ENCODE measurements at places on chromosomes 1 and 21.
A peak's percentile ranks its signal among the peaks of the same experiment; 100 is the strongest.

GRCh38 chr1:27527223-27527889, 37.4 kb upstream of the WASF2 start:
- peak; percentile 88 for DNase-seq

GRCh38 chr1:217052626-217053025, 329.4 kb upstream of the ESRRG start:
- no peak for DNase-seq

DNA sequence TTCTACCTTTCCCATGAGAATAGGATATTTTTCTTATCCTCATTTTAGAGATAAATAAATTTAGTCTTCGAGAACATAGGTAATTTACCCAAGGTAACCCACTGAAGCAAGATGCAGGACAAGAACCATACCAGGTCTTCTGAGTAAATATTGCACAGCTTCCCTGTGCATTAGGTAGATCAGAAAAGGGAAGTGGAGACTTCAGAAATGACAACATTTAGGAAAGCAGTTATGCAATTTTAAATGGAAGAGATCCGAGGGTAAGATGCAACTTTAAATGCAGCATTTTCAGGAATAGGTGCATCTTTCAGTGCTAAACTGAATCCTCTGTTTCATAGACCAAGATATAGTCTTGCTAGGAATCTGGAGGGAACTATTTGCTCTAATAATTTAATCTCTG, 206.4 kb upstream of the SGIP1 start:
- no peak for DNase-seq

GRCh38 chr1:26403656-26404055, 7.0 kb upstream of the LIN28A start:
- DNase-seq = no peak

DNA sequence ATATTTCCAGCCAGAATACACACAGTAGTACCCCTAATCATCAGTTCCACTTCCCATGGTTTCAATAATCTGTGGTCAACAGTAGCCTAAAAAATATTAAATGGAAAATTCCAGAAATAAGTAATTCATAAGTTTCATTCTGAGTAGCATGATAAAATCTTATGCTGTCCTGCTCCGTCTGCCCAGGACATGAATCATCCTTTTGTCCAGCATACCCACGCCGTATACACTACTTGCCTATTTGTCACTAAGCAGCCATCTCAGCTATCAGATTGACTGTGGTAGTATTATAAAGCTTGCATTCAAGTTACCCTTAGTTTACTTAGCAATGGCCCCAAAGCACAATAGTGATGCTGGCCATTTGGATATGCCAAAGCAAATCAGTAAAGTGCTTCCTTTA, 118.7 kb downstream of the SLC5A9 start:
- no peak for DNase-seq

- no peak for DNase-seq
Observed at GRCh38 chr1:52366517-52366827, 467 bp upstream of the CC2D1B start.

- no peak for DNase-seq
Observed at GRCh38 chr1:33898406-33898805, 34.5 kb downstream of the HMGB4 start.

GRCh38 chr1:9145021-9145668, 16.2 kb upstream of the GPR157 start:
- peak; percentile 87 for DNase-seq

DNA sequence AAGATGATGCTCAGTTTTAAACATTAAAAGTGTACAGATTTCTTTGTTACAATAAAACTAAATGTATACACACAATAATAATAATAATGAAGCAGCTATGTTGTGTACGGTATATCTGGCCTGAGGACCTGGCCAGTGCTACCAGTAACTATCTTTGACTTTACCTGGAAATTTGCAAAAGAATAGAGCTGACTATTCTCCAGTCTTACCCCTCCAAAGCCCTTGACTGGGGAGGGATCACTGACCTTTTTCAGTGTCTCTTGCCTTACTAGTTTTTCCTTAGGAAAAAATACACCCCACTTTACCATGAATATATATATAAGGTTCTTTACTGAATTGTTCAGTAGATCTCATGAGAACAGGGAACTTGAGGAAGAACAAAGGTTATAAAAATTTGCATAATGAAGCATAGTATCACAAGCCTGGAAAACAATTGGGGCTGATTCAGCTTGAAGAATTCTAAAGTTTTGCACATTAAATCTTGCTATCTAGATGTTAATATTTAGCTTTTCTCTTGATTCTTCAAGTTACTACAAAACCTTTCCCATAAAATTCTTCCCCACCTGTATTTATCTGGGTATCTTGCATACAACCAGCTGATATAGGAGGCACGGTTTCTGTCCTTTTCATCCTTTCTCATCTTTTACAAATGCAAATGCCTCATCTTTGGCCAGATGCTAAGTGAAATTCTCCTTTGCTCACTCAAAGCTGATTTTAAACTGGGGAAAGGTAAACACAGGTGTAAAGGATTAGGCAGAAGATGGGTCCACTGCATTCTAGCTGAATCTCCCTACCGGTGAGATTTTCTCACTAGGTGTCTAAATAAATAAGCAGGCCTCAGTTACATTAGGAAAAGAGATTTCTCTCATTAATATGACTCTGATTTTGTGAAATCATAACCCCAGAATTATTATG, 25.0 kb upstream of the SLAMF1 start:
- DNase-seq = no peak

DNA sequence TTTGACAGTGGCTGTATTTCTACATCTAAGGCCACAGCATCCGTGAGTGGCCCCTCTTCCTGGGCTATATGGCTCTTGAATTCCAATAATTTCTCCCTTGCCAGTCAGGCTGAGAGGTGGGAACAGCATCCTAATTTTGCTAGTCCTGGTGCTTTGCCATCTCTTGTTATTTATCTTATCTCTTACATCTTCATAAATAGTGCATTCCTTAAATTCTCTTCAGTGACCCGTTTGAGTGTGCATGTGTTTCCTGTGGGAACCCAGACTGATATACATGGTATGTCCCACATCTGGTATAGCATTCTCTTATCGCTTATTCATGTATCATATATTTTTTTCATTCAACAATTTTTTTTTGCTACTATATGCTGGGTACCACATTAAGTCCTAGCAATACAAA, 9.9 kb downstream of the S100A11 start:
- DNase-seq = no peak

- peak; percentile 62 for DNase-seq
Observed at GRCh38 chr1:116290085-116290705, 82.8 kb upstream of the ATP1A1 start.

GRCh38 chr21:25970254-25970930, 200.2 kb downstream of the APP start:
- DNase-seq = no peak

GRCh38 chr21:37574316-37574715, 207.7 kb downstream of the DYRK1A start:
- no peak for DNase-seq

GRCh38 chr1:65948609-65949229, 156.0 kb downstream of the PDE4B start:
- DNase-seq = no peak

GRCh38 chr1:244665771-244666217, 12.9 kb downstream of the DESI2 start:
- DNase-seq = no peak

DNA sequence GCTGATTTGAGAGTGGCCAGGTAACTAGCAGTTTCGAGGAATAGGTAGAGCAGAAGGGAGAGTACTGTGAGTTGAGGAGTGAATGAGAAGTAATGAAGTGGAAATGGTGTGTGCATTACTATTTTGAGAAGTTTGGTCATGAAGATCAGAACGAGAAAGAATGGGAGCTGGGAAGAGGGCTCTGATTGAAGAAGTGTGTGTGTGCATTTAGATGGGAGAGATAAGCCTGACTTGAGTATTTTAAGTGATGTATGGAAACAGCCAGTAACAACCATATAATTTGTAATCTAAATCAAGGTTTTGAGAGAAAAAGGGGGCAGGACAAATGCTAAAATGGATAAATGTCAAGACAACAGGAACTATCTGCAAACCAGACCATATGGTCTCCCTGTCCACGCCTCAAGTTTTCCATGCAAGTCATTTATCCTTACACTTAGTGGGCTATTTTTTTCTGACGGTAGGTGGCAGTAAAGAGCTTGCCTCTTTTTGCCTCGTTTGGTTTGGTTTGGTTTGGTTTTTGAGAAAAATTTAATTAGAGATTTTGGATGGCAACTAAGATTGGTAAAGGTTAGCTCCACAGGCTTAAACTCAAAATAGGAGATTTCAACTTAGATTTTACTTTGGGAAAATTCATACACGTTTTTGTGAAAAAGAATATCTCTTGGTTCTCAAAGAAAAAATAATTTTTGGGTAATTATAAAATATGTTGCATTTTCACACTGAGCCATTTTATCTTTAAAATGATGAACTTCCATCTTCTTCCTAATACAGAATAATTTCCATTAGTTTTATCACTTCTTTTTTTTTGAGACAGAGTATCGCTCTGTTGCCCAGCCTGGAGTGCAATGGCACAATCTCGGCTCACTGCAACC, 9.5 kb upstream of the B3GALNT2 start:
- DNase-seq = no peak

DNA sequence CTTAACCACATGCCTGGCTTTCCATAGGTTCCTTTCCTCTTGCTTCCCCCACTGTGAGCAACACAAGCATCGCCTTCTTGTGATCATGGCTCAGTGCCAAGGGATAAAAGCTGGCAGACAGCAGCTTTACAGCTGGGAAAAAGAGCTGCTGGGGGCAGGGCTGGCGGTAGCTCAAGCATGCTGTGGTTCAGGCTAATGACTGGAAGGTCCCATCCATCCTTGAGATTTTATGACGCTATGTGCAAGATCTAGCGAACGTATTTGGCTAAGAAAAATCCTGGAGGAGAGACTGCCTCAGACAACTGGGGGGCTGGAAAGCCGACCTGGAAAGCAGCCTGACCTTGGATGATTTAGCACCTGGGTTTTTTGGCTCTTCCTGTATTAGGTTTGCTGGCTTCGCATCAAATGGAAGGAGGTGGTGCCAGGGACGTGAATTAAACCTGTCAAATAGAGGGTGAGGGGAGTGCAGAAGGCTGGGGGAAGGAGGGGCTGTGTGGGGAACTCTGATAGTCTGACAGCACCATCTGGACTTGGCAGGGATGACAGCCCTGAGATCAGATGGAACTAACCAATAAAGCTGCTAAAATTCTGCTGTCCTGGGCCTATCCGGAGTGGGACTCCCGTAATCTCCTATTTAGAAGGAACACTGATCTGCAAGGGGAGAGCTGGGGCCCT, 34.8 kb downstream of the ZMYND12 start:
- peak; percentile 30 for DNase-seq

DNA sequence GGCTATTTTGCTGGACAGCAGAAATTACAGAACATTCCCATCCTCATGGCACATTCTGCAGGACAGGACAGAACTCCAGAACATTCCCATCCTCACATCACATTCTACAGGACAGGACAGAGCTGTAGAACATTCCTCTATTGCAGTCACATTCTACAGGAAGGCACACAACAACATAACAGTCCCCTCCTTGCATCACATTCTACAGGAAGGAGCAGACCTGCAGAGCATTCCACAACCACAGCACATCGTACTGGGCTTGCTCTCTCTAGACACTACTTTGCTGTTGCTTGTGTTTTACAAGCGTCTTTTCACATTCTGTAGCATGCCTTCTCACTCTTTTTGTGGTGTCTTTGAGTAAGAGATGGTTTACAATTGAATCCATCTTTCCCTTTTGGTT, 26.8 kb upstream of the ABCB10 start:
- DNase-seq = peak; percentile 72

DNA sequence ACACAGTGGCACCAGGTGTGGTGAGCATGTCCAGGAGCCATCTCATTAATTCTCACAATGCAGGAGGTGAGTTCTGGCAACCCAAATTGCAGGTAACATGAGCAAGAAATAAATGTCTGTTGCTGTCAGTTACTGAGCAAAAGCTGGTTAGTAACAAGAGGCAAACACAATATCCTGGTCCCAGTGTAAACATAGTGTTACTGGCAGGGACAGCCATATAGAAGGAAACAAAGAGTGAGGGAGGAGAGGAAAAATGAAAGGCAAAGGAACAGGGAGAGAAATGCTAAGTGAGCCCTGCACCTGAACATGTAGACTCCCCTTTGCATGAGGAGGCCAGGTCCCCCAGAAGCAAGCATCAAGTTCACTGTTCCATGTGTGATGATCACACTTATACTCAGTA, 203.6 kb downstream of the TRABD2B start:
- no peak for DNase-seq

- no peak for DNase-seq
Observed at GRCh38 chr1:209198961-209199750, 384.4 kb upstream of the CAMK1G start.

DNA sequence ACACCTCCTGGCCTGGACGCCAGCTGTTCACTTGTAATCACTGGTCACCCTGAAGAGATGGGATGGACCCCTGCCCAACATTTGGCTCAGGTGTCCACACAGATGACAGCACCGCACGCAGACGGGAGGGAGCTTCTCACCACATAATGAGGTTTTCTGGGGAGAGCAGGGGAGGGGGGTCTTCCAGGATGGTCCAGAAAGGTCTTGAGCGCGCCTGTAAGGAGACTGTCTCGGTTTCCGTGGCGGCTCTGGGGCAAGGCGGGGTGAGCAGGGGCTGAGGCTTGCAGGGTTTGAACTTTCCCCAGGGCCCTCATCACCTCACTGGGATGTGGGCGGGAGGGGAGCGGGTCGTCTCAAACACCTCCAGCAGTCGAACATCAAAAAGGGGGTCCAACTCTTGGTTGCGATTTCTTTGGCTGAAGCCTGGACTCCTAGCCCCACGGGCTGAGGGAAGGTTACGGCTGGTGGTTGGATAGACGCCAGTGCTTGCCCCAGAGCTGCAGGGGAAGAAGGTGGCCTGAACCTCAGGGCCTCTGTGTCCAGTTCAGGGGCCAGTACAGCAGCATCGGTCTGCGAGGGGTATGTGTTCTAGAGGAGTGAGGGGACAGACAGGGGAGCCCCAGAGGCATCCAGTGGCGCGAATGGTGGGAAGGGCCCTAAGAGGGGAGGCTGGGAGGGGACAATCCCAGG, 53.8 kb downstream of the PRKCZ start:
- no peak for DNase-seq

GRCh38 chr1:242691610-242691945, 167.1 kb upstream of the PLD5 start:
- no peak for DNase-seq

DNA sequence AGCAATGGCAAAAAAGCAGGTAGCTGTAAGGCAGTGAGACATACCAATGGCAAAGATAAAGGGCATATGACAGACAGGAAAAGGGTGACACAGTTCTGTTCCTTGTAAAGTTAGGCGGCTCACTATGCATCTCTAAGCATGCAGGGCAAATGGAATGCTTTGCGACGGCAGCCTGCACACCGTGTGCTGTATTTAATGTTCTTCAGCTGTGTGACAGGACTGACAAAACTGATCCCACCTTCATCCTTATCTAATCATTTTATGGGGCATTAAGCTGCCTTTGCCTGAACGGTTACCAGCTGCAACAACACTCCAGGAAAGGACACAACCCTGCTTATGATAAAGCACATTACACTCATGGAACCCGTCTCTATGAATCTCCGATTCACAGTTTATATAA, 80.5 kb upstream of the VAV3 start:
- peak; percentile 54 for DNase-seq
